ENCODE measurements at places on chromosomes 2 and 18.

DNA sequence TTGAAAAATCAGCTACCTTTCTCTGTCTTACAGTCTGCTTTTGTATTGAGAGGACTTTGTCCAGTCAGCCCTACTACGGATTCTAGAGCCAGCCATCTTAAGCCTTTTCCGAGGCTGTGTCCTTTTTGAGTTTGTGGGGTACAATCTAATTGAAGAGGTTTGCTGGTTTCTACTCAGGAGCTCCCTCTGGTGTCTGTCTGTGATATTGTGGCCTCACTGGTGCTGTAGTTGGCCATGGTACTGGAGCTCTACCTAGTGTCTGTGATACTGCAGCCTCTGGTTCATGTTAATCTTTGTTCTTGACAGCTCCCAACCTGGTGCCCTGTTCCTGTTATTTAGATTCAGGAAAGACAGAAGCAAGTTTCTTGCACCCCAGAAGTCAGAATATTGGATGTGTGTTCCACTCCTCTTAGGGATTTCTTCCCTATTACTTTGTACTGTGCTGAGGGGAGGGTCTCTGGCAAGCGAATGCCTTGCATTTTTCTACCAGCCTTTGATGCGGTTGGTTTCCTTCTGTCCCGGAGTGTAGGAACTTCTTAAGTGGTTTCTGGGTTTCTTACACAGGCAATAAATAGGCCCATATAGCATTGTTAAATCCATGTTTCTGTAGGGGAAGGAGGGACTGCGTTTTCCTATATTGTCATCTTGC lies 78.5 kb downstream of the ACSL3 start:
- peak; percentile 85 for DNase-seq

GRCh38 chr2:241039416-241039815 lies 41.0 kb downstream of the SNED1 start:
- no peak for DNase-seq

DNA sequence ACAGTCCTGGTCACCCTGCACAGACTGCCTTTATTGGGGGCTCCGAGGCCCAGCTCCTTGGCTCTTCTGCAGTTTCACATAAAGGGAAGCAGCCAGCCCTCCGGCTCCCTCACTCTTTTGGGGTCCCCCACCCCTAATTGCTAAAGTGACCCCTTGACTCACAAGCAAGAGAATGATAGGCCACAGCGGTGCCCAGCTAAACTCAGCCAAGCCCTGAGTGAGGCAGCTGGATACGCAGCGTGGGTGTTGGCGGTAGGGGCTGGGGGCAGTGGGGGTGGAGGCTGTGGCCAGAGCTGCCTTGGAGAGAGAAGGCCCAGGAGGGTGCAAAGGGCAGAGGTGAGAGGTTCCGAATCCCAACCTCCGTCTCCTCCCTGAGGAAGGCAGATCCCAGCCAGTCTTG lies 25.5 kb upstream of the ALPP start:
- no peak for DNase-seq

GRCh38 chr2:152497481-152498052 lies 162.6 kb downstream of the FMNL2 start:
- peak; percentile 81 for DNase-seq

DNA sequence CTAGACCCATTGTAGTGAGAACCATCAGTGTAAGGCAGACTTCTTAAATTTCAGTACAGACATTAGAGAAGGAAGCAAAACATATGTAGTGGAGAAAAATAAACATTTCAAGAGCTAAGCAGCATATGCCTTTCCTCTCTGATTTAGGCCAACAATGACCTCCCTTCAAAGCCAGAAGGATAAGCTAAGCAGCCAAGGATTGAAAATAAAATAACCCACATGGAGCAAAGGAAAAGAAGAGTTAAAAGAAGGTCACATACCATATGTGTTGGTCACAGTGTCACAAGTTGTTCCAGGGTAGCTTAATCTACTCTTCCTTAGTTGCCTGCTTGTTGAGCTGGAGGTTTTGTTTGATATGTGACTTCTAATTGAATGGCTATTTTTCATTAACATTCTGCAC lies 15.6 kb upstream of the LAMA1 start:
- DNase-seq, result peak; percentile 38

GRCh38 chr2:10347562-10347948 lies 44.9 kb downstream of the HPCAL1 start:
- DNase-seq, result no peak

- DNase-seq, result no peak
Measured at GRCh38 chr2:173148520-173148919, 72.9 kb downstream of the MAP3K20 start.

- no peak for DNase-seq
Measured at GRCh38 chr18:58576638-58577251, 52.1 kb downstream of the ALPK2 start.

GRCh38 chr2:226798422-226799210 lies 1.0 kb downstream of the IRS1 start:
- DNase-seq, result peak; percentile 28

DNA sequence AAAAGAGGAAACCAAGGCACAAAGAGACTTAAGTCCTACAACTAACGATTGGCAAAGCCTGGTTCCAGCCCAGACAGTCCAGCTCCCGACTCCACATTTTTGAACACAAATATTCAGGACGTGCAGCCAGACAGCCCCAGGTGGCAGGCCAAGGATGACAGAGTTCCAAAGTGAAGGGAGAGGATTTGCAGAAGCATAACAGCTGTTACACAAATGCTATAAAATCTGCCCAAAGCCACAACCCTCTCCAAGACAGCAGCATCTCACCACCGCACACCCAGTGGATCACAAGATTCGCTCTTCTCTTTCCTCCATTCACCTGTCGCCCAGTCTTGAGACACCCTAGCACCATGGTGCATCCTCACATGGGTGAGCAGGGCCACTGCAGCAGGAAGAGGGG lies 227.1 kb upstream of the ID2 start:
- DNase-seq, result no peak

GRCh38 chr2:168470320-168471162 lies 14.5 kb downstream of the CERS6 start:
- no peak for DNase-seq

Data from brain microvascular endothelial cell (primary cell).